ENCODE measurements at places on chromosomes 11 and 22.

DNA sequence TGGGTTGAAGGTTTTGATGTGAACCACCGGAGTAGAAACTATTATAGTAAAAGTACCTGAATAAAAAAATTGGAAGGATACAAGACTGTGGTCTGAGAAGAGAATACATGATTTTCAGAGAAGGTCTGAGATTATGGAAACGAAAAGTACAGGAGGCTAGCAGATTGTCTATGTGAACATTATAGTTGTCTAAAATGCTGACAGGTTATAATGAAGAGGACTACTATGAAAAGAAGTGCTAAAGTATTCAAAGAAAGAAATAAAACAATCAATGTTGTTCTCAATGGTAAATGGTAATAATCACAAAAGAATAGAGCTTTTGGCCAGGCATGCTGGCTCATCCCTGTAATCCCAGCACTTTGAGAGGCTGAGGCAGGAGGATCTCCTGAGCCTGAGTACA lies 34.0 kb downstream of the RAB6A start:
- H3K4me3 ChIP-seq = no peak overlapping the region
- no peak for DNase-seq
- H3K36me3 ChIP-seq = peaks cover 6% of the 10 kb centered on the region
- H3K27me3 ChIP-seq = no peaks in the 10 kb centered on the region
- no peaks in the 10 kb centered on the region for H3K4me1 ChIP-seq
- H3K27ac ChIP-seq = no peak overlapping the region

GRCh38 chr11:65279741-65280440 lies 18.1 kb downstream of the POLA2 start:
- H3K4me3 ChIP-seq = no peak overlapping the region
- H3K4me1 ChIP-seq = peaks cover 16% of the 10 kb centered on the region
- peak; percentile 32 for DNase-seq
- H3K36me3 ChIP-seq = peaks cover 31% of the 10 kb centered on the region
- H3K27ac ChIP-seq = peak overlapping the region; percentile 60
- H3K27me3 ChIP-seq = no peaks in the 10 kb centered on the region

DNA sequence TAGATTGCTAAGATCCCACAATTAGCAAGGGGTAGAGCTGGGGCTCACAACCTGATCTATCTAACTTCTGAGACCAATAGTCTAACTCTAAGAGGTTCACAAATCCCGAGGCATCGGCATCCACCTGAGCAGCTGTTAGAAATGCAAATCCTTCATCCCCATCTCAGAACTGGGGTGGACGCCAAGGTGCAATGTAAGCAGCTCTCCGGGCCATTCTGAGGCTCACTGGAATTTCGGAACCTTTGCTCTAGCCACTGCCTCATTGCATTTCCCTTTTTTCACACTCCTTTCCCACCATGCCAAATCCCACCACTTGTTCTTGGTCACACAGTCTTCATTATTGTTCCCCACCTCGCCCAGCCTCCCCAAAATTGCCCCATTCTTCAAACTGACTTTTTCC lies 29.8 kb downstream of the MAML2 start:
- H3K27me3 ChIP-seq = no peaks in the 10 kb centered on the region
- H3K4me3 ChIP-seq = no peak overlapping the region
- H3K4me1 ChIP-seq = peaks cover 31% of the 10 kb centered on the region

DNA sequence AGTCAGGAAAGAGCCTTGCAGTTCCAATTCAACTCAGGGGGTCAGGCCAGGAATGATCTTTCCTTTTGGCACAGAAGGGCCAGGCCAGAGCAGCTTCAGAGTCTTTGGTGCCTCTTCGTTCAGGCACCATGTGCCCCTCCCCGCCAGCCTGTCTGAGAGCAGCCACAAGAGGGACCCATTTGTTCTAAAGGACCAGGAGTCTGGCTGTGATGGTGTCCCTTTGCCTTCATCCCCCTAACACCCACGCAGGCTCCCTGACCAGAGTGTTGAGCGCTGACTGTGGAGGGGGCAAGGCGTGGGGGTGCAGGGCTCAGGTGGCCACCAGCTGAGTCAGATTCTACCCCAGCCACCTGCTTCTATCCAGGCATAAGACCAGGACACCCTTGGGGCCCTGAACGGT lies 156.4 kb downstream of the TTC17 start:
- H3K4me1 ChIP-seq = no peaks in the 10 kb centered on the region
- H3K4me3 ChIP-seq = no peak overlapping the region
- H3K27ac ChIP-seq = no peak overlapping the region
- no peaks in the 10 kb centered on the region for H3K36me3 ChIP-seq

- H3K4me1 ChIP-seq = no peaks in the 10 kb centered on the region
- H3K27ac ChIP-seq = no peak overlapping the region
- no peaks in the 10 kb centered on the region for H3K36me3 ChIP-seq
- no peaks in the 10 kb centered on the region for H3K27me3 ChIP-seq
Observed at GRCh38 chr11:4480577-4481239, 1.7 kb upstream of the OR52K1 start.

DNA sequence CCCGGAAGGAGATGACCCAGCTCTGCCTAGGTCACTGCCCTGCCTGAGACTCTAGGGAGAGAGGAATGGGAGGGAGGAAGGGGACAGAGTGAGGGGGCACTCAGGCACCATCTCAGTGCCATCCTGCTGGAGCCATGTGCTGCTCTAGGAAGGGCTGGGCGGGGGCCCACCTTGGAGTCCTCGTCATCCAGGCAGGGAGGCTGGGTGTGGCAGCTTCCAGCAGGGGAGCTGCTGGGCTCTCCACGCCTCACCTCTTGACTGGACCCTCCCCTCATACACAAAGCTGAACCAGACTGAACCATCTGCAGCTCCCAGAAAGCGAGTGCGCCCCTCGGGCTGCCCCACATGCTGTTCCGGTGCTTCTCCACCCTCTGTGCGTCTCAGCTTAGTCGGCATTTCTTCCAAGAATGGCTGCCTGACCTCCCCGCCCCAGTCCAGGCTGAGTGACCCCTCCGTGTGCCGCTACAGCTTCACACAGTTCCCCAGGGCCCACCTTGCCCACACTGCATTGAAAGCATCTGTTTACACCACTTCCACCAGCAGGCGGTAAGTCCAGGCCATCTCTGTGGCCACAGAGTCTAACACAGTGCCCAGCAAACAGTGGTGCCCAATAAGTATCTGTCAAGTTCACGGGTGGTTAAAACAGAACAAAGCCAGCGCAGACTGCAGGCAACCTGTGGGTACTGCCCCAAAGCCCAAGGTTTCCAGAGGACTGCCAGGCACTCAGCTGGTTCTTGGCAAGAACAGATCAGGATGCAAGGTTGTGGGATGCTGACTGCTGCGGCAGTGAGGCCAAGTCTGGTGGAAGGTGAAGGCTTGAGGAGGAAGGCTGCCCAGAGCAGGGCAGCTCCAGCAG lies 9.4 kb upstream of the TRIM29 start:
- no peak for DNase-seq
- H3K36me3 ChIP-seq = no peaks in the 10 kb centered on the region
- H3K4me1 ChIP-seq = no peaks in the 10 kb centered on the region
- no peak overlapping the region for H3K4me3 ChIP-seq

- H3K27ac ChIP-seq = peak overlapping the region; percentile 77
- H3K4me1 ChIP-seq = peaks cover 40% of the 10 kb centered on the region
- no peaks in the 10 kb centered on the region for H3K27me3 ChIP-seq
- DNase-seq = peak; percentile 95
- H3K36me3 ChIP-seq = no peaks in the 10 kb centered on the region
- H3K4me3 ChIP-seq = no peak overlapping the region
Observed at GRCh38 chr11:73194593-73194992, 23.5 kb upstream of the P2RY2 start.

- H3K27me3 ChIP-seq = no peaks in the 10 kb centered on the region
- no peak overlapping the region for H3K4me3 ChIP-seq
- no peaks in the 10 kb centered on the region for H3K4me1 ChIP-seq
- DNase-seq = no peak
- H3K27ac ChIP-seq = no peak overlapping the region
Observed at GRCh38 chr22:24542641-24543040, 12.3 kb downstream of the GUCD1 start.

DNA sequence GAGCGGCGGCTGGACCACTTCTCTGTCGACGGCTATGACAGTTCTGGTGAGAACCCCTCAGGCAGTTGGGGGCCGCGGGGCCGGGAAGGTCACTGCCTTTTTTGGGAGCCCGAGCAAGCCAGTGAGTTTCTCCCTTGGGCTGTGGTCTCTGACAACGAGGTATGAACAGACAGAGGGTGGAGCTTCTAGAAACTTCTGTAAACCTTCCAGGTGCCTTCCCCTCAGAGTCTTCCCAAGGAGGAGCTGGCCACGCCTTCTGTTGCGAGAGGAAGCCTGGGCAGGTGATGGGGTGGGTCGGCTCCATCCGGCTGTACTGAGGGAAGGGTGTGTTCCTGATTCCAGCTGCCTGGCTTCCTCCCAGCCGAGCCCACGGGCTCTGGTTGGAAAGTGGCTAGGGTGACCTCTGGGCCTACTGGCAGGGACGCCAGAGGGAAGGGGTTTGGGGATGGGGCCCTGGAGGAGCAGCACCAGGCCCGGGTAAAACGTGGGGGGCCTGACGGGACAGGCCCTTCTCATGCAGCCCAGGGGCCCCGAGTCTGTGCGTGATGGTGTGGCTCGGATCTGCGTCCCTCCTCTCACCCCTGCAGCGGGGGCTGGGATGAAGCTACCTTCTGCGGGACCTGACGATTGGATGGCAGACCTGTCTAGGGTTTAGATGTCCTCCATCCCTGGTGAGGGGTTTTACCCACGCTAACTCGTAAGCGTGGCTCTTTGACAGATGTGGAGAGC lies 110.8 kb downstream of the KCNQ1OT1 start:
- no peaks in the 10 kb centered on the region for H3K27me3 ChIP-seq
- DNase-seq = no peak
- H3K4me3 ChIP-seq = no peak overlapping the region
- H3K27ac ChIP-seq = no peak overlapping the region

GRCh38 chr11:76891793-76892192 lies 31.1 kb downstream of the ACER3 start:
- no peaks in the 10 kb centered on the region for H3K27me3 ChIP-seq
- no peak overlapping the region for H3K27ac ChIP-seq
- no peaks in the 10 kb centered on the region for H3K4me1 ChIP-seq
- no peak for DNase-seq
- no peaks in the 10 kb centered on the region for H3K36me3 ChIP-seq

GRCh38 chr11:115334932-115335788 lies 169.1 kb downstream of the CADM1 start:
- H3K27ac ChIP-seq = no peak overlapping the region
- no peak overlapping the region for H3K4me3 ChIP-seq
- no peaks in the 10 kb centered on the region for H3K27me3 ChIP-seq
- DNase-seq = no peak

GRCh38 chr22:30004694-30005093 lies 75.6 kb upstream of the HORMAD2 start:
- peaks cover 9% of the 10 kb centered on the region for H3K36me3 ChIP-seq
- DNase-seq = no peak
- no peak overlapping the region for H3K27ac ChIP-seq

DNA sequence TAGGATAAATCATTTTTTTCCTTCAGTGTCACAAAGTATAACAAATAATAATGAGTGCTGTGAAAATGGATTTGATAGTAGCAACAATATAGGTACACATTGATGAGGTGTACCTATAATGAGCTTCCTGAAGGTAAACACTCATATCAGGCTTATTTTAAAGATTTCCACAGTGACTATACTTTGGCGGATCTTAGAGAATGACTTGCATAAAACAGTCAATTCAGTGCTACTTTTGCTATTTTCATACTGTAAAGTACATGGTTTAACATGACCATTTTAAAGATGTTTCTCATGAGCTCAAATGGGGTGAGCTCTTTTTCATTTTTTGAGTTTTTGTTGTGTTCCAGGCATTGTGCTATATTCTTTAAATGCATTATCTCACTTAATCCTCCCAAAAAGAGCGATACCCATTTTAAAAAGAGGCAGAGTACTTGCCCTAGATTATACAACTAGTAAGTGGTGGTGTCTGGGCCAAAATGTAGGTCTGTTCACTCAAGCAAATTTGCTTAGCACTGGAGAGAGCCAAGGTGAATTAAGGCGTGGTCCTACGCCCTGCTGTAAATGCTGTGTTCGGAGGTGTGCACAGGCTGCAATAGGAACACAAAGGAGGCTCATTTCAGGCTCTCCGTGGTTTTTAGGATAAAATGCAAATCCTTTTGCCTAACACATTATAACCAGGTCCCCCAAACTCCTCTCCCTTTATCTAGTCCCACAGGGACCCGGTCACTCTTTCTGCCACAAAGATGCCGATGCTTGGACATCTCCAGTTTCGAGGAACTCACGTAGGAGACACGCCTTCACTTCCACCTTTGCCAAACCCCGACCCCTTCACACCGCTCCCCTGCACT lies 617 bp upstream of the ALKBH3 start:
- DNase-seq = no peak
- H3K27ac ChIP-seq = no peak overlapping the region
- H3K27me3 ChIP-seq = no peaks in the 10 kb centered on the region
- peaks cover 3% of the 10 kb centered on the region for H3K4me1 ChIP-seq
- peak overlapping the region; percentile 75 for H3K4me3 ChIP-seq
- no peaks in the 10 kb centered on the region for H3K36me3 ChIP-seq

DNA sequence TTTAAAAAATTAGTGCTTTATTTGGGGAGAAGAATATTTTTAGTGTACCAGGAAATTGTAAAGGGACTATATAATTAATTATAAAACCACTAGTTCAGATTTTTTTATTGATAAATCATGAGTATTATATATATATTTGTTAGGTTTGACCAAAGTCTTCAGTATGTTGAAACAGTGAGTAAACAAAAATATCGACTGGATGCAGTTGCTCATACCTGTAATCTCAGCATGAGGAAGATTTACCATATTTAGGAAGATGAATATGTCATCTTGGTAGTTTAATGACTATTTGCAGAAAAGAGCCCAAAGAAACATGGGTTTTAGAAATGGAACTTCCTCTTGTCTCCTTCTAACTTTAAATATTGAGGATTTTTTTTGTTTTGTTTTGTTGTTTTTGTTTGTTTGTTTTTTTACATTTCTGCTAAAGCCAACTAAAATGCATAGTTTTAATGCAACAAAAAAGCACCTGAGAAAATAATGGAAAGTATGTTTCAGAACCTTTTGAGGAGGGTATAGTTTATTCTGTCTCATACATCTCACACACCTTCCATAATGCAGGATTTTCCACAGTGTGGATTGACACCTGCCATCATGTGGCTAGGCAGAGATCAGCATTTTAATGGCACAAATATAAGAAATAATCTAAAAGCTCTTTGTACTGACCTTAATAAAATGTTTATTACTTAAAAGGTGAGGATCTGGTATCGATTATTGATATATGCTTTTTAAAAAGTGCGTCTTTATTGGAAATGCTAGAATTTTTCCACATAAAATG lies 114.3 kb downstream of the ARHGAP42 start:
- no peak overlapping the region for H3K4me3 ChIP-seq
- no peak overlapping the region for H3K27ac ChIP-seq
- H3K27me3 ChIP-seq = no peaks in the 10 kb centered on the region
- H3K4me1 ChIP-seq = no peaks in the 10 kb centered on the region
- DNase-seq = no peak
